Naive thymus-derived CD4-positive, alpha-beta T cell (primary cell): ENCODE measurements at places on chromosomes 1 and 21.

DNA sequence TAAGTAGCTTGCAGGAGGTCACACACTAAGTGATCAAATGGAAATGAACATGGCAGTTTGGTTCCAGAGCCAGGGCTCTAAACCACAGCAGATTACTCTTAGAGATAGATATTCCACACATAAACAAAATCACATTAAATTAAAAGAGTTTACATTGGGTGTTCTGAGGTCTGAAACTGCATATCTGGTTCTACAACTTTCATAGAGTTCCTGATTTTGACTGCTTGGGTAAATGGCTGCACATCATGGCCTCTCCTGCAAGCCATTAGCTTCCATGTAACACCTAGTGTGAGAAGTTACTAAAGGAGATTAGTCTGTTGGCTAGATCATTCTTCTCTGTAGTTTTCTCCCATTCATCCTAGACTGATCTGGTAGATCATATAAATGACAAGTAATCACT lies 12.8 kb upstream of the XCL2 start:
- no peak for DNase-seq

GRCh38 chr1:7785108-7785507 lies 1.0 kb downstream of the PER3 start:
- no peak for DNase-seq

DNA sequence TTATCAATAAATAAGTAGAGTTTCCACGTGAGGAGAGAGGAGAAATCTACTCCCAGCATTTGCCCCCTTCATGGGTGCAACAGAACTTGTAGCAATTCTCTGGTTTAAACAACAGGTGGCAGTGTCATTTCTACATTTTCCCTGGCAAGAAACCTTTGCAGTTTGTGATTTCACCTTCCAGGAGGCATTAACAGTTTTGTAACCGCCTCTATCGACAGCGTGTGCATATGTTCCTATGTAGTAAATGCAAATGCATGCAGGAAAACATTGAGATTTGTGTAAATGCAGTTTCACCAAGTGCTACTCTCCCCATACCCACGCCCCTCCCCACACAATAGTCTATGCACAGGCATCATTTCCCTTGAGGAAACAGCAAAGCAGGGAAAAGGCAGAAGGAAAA lies 494.7 kb downstream of the SMYD3 start:
- DNase-seq, result no peak

DNA sequence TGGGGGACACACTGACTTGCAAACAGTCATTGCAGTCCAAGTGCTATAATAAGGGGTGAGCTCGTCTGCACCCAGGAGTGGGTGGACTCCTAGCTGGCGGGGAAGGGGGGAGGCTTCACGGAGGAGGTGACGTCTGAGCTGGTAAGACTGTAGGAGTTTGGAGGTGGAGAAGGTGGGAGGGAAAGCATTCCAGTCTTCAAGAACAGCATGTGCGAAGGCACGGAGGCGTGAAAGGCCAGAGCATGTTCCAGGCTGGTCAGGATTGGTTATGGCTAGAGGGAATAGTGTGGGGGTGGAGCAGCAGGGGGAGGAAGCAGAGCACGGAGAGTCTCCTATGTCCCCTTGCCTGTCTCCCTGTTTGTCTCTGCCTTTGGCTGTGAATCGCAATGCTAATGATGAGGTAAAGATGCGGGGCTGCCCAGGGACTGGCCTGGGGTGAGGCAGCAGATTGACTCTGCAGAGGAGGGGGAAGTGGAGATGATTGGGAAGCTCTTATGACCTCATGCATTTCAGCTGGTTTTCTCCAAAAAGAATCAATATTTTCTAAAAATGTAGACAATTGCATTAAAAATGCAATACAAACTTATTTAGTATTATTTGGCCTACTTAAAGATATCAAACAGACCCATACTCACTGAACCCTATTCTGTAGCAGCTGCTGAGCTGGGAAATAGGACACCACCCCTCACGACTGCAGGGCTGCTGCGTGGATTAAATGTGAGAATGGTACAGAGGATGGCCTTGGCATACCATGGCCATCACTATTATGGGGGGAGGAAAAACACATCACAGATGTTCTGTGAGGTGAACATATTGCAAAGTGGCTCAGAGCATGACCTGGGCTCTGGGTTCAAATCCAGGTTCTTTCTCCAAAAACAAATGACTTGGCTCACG lies 2.6 kb upstream of the ZNF436 start:
- no peak for DNase-seq

- DNase-seq, result no peak
These were observed 3.9 kb downstream of the DMRTA2 start for GRCh38 chr1:50419192-50419906.
